ENCODE measurements at places on chromosomes 2 and 18.

GRCh38 chr2:7292154-7292691, 375.0 kb downstream of the RNF144A start:
- H3K36me3 ChIP-seq: no peaks in the 10 kb centered on the region
- DNase-seq: no peak
- no peaks in the 10 kb centered on the region for H3K4me1 ChIP-seq
- H3K4me3 ChIP-seq: no peak overlapping the region

GRCh38 chr2:20080839-20081415, 29.5 kb upstream of the LAPTM4A start:
- no peaks in the 10 kb centered on the region for H3K27me3 ChIP-seq
- no peak overlapping the region for H3K27ac ChIP-seq
- H3K4me3 ChIP-seq: no peak overlapping the region
- no peaks in the 10 kb centered on the region for H3K4me1 ChIP-seq

DNA sequence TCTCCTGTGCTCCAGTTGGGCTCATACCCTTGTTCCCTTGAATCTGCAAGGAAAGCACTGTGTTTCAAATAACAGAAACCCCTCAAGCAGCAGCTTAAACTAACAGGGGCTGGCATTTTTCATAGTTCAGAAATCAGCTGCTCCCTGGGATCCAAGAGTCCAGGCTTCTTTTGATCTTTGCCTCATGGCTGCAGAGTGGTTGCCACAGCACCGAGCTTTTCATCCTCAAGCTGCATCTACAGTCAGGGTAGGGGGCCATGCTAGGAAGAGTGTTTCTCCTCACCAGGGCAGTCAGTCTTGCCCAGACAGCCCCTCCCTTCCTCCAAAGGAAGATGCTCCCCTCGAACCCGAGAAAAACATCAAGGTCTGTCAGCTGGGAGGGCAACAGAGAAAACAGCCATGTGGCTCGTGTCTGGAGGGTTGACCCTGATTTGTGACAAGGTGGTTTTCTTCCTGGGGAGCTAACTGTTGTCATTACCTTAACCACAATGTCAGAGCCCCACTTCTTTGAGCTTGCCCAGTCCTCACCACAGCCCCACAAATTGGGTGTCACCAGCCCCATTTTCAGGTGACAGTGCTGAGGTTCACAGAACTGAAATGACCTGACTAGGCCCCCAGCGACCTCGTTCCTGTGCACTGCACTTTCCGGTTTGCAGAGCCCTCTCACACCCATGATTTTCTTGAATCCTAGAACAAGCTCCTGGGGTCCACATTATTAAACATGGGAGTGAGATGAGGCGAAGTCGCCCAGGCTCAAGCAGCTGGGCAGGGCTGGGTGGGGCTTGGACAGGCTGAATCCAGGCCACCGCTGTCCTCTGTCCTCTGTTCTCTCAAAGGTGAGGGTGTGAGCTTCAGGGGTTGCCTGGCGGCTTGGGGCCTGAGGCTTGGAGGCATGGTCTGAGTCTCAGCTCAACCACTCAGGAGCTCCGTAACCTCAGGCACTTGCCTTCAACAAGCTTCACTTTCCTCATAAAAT, 21.9 kb downstream of the ATOH8 start:
- no peaks in the 10 kb centered on the region for H3K27me3 ChIP-seq
- no peaks in the 10 kb centered on the region for H3K36me3 ChIP-seq
- H3K27ac ChIP-seq: peak overlapping the region; percentile 34
- no peak for DNase-seq

DNA sequence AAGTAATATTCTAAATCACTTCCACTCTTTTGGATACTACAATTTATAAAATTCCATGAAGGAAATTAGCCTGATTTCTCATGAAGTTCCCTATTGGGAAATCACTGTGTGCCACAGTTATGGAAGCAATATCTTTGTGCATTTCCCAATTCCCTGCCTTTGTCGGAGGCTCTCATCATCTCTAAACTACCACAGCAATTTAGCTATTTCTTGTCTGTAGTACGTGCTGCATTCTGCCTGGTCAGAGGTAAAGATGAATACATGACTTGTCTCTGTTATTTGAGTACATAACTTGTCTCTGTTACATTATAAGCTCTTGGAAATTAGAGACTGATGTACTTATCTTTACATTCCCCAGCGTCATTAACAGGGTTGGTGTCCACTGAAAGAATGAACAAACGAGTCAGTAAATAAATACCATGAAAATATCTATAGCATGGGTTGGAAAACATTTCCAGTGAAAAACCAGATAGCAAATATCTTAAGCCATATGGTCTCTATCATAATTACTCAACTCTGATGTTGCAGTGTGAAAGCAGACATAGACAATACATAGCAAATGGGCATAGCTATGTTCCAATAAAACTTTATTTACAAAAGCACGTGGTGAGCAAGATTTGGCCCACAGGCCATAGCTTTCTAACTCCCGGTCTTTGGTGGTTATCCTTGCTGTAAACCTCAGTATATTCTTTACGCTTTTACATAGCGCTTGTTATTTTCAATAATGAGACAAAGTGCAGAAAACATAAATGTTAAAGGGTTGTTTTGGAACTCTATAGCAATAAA, 78.8 kb downstream of the BCL2 start:
- DNase-seq: no peak
- H3K36me3 ChIP-seq: no peaks in the 10 kb centered on the region
- H3K4me3 ChIP-seq: no peak overlapping the region

GRCh38 chr2:29249666-29250253, 134.5 kb downstream of the CLIP4 start:
- H3K4me1 ChIP-seq: no peaks in the 10 kb centered on the region
- DNase-seq: no peak
- no peaks in the 10 kb centered on the region for H3K36me3 ChIP-seq
- no peaks in the 10 kb centered on the region for H3K27me3 ChIP-seq

GRCh38 chr2:68108120-68108519, 45.3 kb upstream of the C1D start:
- DNase-seq: no peak
- H3K27me3 ChIP-seq: no peaks in the 10 kb centered on the region
- no peak overlapping the region for H3K27ac ChIP-seq
- no peaks in the 10 kb centered on the region for H3K36me3 ChIP-seq
- no peak overlapping the region for H3K4me3 ChIP-seq
- no peaks in the 10 kb centered on the region for H3K4me1 ChIP-seq

DNA sequence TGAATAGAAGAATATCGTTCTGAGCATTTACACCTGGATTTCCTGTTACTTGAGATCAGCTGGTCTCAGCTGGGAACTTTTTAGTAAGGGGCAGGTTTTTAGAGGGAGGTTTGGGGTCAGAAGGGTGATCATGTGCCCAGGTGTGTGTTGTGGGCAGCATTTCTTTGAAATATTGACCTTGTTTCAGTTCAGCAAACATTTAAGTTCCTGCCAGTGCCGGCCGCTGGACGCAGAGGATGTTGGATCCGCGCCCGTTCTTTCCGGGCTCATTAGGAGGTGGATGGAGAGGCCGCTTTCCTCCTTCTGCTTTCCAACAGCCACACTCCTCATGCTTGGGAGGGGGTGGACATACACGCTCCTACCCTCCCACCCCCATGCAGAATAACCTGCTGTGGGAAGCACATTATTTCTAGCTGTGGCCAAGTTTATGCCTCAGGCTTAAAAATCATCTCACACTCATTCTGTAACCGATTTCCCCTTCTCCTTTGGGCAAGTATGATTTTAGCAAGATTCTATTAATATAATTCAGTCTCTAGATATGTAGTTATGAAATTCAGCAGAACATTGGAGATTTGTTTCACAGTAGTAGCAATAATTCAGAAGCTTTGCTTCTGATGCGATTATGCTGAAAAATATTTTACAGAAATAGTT, 131.4 kb downstream of the ZNF236 start:
- no peaks in the 10 kb centered on the region for H3K27me3 ChIP-seq
- DNase-seq: peak; percentile 73
- H3K27ac ChIP-seq: no peak overlapping the region

GRCh38 chr2:233999182-233999581, 51.3 kb upstream of the SPP2 start:
- no peak overlapping the region for H3K27ac ChIP-seq
- no peaks in the 10 kb centered on the region for H3K27me3 ChIP-seq
- no peaks in the 10 kb centered on the region for H3K4me1 ChIP-seq
- DNase-seq: no peak
- H3K4me3 ChIP-seq: no peak overlapping the region

DNA sequence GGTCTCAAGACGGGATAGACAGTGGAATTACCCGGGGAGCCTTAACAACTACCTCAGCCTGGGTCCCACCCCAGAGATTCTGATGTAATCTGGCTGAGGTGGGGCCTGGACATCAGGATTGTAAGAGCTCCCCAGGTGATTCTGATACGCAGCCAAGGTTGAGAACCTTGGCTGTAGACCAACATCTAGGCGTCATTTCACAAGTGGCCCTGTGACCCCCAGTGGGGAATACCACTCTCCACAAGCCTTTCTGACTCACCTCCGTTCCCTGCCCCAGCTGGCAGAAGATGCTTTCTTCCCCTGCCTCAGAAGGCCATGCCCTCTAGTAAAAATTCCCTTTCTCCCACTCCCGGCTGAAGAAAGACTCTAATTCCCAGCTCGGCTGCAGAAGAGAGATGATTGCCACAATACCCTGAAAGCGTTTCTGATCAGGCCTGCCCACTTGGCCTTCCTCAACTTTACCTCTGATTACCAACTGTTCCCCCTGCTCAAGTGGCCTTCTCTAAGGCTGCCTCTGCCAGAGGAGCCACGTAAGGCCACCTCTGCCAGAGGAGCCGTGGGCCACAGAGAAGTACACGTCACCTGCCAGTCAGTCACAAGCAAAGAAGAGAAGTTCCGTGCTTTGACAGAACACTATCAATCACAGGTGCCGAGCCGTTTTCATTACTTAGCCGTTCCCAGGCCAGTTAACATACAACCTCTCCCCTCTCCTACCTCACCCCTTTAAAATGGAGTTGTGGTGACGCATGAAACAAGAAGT, 116.8 kb upstream of the PKDCC start:
- no peaks in the 10 kb centered on the region for H3K4me1 ChIP-seq
- H3K27ac ChIP-seq: no peak overlapping the region

DNA sequence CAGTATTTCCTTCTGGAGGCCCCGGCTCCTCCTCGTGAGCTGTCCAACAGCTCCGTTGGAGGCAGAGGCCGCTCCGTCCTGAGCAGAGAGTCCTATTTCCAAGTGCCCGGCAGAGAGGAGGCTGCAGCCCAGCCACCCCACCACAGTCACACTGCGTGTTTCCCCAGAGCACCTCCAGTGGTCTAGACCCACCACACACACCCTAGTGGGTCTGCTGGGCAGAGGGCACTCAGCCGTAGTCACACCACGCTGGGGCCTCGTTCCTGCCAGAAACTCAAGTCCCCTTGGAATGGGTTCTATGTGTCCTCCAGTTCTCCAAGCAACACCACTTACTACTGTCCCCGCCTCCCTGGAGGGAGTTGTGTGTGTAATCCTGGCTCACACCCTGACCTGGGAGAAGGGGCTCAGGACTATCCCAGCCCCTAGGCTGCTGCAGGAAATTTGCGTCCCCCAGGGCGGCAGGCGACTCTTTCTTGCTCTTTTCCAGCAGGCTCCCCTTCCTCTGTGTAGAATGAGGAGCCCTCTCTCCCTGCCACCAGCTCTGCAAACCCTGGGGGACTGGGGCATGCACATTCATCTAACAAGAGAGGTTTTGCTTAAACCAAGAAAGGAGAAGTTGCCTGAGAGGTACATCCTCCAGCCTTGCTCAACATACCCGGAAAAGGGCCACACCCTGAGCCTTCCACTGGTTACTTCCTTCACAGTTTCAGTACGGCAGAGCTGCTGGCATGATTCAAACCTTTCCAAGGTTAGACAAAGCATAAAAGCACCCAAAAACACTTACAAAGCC, 114.1 kb downstream of the NDUFA10 start:
- DNase-seq: peak; percentile 63
- H3K4me3 ChIP-seq: no peak overlapping the region
- no peaks in the 10 kb centered on the region for H3K27me3 ChIP-seq
- no peaks in the 10 kb centered on the region for H3K36me3 ChIP-seq
- no peak overlapping the region for H3K27ac ChIP-seq

GRCh38 chr2:109288544-109289368, 159.8 kb downstream of the SH3RF3 start:
- H3K36me3 ChIP-seq: no peaks in the 10 kb centered on the region
- no peak for DNase-seq

DNA sequence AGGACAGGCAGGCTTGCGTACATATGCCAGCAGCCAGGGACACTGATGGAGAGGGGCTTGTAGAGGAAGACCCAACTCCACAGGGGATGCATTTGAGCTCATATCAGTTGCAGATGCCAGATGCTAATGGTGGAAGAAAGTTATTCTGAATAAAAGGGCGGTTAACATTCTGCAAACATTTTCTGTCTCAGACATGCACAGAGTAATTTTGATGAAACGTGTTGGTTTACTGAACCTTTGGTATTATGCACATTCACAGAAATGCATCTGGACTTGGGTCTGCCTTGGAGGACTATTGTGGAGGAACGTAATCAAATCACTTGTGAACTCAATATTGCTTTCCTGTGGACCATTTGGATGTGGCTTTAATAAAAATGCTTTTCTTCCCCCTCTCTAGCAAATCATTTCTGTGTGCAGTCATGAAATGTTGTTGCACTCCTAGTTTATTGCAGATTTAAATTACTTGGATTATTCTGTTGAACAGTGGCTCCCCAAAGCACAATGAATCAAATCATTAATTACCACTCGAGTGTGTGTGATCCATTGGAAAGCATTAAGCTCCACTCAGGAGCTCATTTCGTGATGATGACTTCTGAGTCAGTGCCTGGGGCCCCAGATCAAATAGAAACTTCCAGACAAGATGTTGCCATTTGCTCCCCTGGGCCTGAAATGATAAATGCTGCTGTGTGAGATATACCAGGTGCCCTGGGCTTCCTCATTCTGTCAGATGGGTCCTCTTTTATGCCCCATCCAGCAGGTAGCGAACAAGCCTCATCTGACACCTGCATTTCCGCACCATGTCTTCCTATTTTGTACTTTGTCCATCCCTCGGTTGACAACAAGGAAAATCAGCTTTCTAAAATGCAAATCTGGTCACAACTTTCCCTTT, 697.0 kb upstream of the HS6ST1 start:
- no peaks in the 10 kb centered on the region for H3K4me1 ChIP-seq
- no peak overlapping the region for H3K27ac ChIP-seq
- no peak overlapping the region for H3K4me3 ChIP-seq
- no peak for DNase-seq

DNA sequence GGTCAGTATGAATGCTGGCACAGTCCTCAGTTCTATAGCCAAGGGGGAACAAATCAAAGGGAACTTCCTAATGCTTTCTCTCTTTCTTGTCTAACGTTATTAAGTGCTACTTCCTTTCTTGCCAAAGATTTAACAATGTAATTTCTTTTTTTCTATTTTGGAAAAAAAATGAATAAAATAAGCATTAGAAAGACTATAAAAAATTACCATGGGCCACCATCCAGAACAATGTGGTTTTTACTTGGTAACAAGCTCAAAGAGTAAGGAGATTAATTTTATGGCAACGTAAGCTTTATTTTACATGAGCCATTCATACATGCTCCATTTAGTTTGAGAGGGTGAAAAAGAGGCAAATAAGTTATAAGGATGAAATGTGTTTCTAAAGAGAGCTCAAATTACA, 40.1 kb downstream of the SERPINE2 start:
- no peaks in the 10 kb centered on the region for H3K36me3 ChIP-seq
- H3K4me3 ChIP-seq: no peak overlapping the region
- H3K27ac ChIP-seq: no peak overlapping the region
- DNase-seq: no peak
- no peaks in the 10 kb centered on the region for H3K27me3 ChIP-seq

GRCh38 chr18:58863539-58864145, 1.0 kb upstream of the ZNF532 start:
- peak; percentile 86 for DNase-seq
- peaks cover 2% of the 10 kb centered on the region for H3K36me3 ChIP-seq
- H3K4me1 ChIP-seq: peaks cover 15% of the 10 kb centered on the region
- peak overlapping the region; percentile 100 for H3K27ac ChIP-seq

- no peak for DNase-seq
- H3K4me1 ChIP-seq: peaks cover 3% of the 10 kb centered on the region
- H3K27me3 ChIP-seq: no peaks in the 10 kb centered on the region
- H3K36me3 ChIP-seq: no peaks in the 10 kb centered on the region
Measured at GRCh38 chr2:9631878-9632700, 1.3 kb upstream of the YWHAQ start.
